ENCODE measurements at places on chromosomes 7 and 10. TPM values are rescaled to one million over a fixed set of nuclear protein-coding genes. Genes with fewer than 3 reads are reported as not detected.
A peak's percentile ranks its signal among the peaks of the same experiment; 100 is the strongest.

DNA sequence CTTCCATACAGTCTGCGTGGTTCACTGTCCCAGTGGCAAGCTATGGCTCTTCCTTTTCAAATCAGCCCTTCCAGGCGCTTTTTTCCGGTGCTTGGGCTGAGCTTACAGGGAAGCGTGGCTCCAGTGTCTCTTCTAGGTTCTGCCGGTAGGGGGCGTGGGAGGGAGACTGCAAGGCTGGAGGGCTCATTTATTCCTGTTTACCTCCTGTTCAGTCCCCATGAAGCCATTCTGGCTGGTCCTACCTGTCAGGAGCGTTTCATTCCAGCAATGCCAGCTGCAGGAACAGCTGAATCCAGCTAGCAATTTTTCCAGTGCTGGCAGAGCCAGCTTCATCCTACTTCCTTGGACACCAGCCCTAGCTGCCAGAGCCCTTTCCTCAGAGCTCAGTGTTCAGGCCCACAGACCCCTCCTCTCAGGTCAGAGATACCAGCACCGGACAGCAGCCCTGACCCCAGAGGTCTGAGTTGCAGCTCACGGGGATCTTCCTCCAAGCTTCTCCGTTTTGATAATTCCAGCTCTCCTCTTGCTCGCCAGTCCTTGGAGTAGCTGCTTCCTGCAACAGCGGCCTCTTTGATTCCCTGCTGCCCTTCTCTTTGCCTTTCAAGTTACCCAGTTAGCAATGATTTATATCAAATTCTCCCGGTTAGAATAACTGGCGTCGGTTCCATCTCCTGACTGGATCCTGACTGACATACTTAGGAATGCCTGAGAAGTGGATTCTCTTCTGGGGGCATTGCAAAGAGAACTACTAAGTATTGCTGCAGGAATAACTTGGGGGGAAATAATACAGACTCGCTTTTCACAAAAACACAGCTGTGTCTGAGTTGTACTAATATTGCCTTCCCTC lies 129.8 kb downstream of the FRMD4A start:
- H3K4me3 ChIP-seq = no peak overlapping the region
- peaks cover 2% of the 10 kb centered on the region for H3K4me1 ChIP-seq
- no peaks in the 10 kb centered on the region for H3K36me3 ChIP-seq
- peaks cover 7% of the 10 kb centered on the region for H3K27me3 ChIP-seq
- no peak overlapping the region for H3K27ac ChIP-seq

GRCh38 chr10:16944986-16945385 lies 127.8 kb upstream of the RSU1 start:
- H3K36me3 ChIP-seq = no peaks in the 10 kb centered on the region
- DNase-seq = no peak
- H3K27ac ChIP-seq = no peak overlapping the region
- H3K4me1 ChIP-seq = peaks cover 9% of the 10 kb centered on the region

DNA sequence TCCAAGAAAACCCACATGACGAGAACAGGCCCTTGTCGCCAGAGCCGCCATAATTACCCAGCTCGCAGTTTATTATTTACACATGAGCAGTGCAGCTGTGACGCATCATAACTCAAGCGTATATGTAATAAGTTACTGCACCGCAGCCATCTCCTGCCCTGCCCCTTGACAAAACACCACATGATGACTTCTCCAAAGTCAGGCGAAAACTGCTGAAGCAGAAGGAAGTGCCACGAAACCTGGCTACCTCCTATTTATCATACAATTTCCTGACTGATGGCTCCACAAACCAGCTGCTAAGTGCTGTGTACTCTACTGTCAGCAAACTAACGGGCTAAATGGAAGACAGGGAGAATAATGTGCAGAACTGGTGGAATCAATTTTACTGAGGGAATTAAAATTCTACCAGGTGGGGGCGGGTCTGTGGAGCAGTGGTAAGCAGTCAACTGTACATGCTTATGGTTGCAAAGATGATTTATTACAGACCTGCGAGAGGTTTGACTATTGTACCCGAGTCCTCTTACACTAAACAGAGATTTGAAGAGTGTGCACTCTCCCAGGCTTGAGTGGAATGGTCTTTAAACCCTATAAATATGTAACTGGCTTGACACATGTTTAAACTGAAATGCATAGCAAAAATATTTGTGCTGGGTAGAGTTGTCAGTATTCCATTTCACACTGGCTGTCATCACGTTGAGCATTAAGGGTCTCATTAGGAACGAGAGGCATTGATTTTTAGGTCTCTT lies 156.0 kb downstream of the GLI3 start:
- no peak overlapping the region for H3K27ac ChIP-seq
- H3K4me3 ChIP-seq = no peak overlapping the region
- peaks cover 84% of the 10 kb centered on the region for H3K27me3 ChIP-seq

DNA sequence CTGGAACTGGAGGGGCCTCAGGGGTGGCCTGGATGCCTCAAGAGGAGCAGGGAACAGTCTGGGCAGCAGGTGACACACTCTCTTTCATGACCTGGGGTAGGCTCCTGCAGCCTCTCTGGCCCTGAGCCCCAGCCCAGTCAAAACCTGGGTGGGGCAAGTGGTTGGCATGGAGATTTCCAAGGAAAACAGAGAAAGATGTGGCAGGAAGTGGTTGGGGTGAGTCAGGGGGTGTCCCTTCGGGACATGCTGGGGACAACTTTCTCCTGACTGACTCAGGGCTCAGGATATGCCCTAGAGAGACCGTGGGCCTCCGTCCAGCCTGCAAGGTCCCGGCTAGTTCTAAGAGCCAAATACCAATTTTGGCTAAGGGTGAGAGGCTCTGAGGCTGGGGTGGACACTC lies 2.9 kb downstream of the AQP1 start:
- no peaks in the 10 kb centered on the region for H3K36me3 ChIP-seq
- no peak overlapping the region for H3K4me3 ChIP-seq
- H3K27me3 ChIP-seq = peaks cover 15% of the 10 kb centered on the region
- DNase-seq = no peak
- H3K4me1 ChIP-seq = peaks cover 16% of the 10 kb centered on the region

DNA sequence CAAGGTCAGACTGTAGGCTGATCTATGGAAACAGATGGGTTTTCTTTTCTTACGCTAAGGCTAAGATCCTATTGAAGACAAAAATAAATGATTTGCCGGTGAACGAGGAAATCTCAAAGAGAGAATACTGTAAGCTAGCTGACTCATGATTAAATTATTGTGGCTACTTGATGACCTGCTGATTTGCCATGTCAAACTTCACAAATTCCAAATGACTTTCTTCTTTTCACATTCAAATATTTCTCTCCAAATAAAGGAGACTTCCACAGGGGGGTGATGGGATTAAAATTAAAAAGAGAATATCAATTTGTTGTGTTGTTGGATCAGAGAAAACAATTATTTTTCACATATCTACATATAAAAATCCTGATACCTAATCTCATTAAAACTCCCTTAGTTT lies 860.6 kb upstream of the ZWINT start:
- H3K4me1 ChIP-seq = peaks cover 10% of the 10 kb centered on the region
- no peaks in the 10 kb centered on the region for H3K27me3 ChIP-seq
- H3K4me3 ChIP-seq = no peak overlapping the region
- DNase-seq = no peak

DNA sequence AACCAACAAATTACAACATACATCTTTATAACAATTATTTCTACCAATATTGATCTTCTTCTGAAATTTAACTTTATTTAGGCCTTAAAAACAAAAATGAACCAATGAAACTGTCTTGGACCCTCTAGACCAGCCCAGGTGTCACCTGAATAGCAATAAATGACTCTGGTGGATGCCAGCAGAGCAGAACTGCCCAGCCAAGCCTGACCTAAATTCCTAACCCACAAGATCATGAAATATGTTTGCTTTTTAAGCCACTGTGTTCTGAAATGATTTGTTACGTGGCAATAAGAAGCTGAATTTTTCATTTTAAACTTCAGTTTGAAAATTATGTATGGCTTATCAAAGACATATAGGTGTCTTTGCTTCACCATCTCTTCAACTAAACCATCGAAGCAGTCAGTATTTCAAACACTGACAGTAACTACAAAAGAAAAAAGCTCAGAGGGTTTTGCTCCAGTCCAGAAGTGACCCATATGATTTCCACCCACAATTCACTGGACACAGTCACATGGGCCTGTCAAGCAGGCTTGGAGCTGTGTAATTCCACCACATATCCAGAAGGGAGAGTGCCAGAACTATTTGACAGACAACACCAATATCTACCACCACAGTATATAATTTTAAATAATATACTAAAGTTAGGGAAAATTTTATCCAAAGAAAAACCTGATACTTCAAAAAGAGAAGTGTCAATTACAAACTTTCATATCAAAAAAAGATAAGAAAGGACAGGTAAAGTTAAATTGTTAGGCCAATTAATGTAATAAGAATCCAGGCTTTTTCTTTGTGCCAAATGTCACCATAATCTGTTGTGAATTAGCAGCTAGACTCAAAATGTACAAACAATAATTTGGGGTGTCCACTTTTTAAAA lies 94.5 kb downstream of the KMT2C start:
- H3K27ac ChIP-seq = peak overlapping the region; percentile 81
- H3K36me3 ChIP-seq = peaks cover 1% of the 10 kb centered on the region
- no peaks in the 10 kb centered on the region for H3K27me3 ChIP-seq
- no peak overlapping the region for H3K4me3 ChIP-seq
- no peak for DNase-seq

DNA sequence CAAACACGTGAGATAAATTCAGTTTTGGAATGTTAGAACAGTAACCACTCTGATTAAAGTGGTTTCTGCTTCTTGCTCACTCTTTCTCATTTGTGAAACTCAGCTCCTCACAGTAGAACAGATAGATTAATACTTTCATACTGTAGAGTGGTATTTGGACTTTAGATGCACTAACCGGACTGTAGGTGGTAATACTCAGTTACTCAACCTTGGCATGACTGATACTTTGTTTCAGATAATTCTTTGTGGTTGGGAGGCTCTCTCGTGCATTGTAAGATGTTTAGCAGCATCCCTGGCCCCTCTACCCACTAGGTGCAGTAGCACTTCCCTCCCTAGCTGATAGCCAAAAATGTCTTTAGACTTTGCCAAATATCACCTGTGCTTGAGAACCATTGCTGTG lies 37.6 kb downstream of the MCU start:
- no peaks in the 10 kb centered on the region for H3K27me3 ChIP-seq
- DNase-seq = no peak
- H3K4me3 ChIP-seq = no peak overlapping the region
- H3K36me3 ChIP-seq = peaks cover 5% of the 10 kb centered on the region

GRCh38 chr7:29248713-29249382 lies 54.3 kb downstream of the CHN2 start:
- no peaks in the 10 kb centered on the region for H3K27me3 ChIP-seq
- no peak for DNase-seq
- peaks cover 2% of the 10 kb centered on the region for H3K36me3 ChIP-seq

The LOXL4 gene
- total RNA-seq = 3.7 TPM

The DPYSL4 gene
- 54.6 TPM for total RNA-seq

The SHH gene
- 47.1 TPM for total RNA-seq

The MBLAC1 gene
- total RNA-seq = 1.6 TPM

The SAMD9L gene
- not detected for total RNA-seq
